SHP77 treated with DMSO at 0.1 percent for 48 hours (cell line): ENCODE measurements at places on chromosomes 13 and 19.

- DNase-seq = no peak
Observed at GRCh38 chr13:99981735-99982035, at the start of gene ZIC2. Gene ZIC2 (plus strand): TSS chr13:99981784. CDS start chr13:99982065, 281 bp downstream.

GRCh38 chr13:45974500-45974899, 78.0 kb downstream of the ZC3H13 start:
- DNase-seq = no peak

- no peak for DNase-seq
Observed at GRCh38 chr13:46633416-46633815, 80.4 kb downstream of the LRCH1 start.

DNA sequence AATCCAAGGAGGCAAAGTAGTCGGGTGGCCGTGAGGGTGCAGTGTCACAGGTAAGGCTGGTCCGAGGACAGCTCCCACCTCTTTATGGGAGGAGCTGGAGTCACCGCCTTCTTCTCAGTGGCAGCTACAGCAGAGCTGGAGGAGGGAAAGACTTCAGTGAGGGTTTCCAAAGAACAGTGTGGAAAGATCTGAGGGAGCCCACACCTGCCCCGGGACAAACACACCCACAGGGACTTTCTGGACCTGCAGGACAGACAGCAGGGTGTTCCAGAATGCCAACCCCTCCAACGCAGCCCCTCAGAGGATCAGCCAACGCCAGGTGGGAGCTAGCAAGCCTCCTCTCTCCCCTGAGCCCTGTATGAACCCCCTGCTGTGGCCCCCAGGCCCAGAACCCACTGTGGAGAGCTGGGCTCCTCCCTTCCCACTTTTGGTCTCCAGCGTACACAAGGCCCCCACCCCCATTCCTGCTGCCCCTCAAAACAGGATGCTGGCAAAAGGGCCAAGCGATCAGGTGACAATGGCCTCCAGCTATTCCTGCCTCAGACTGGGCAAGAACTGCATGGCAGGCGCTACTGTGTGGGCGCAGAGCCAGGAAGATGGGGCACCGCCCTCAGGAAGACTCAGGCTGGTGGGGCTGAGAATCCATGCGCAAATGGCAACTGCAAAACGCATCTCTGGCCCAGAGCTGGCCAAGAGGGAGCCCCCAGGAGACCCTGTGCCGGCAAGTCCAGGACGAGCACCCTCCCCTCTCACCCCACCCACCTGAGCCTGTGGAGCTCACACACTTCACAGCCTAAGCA, 3.5 kb upstream of the CD320 start:
- no peak for DNase-seq

- no peak for DNase-seq
Observed at GRCh38 chr19:45766869-45767346, 2.1 kb downstream of the SIX5 start.

DNA sequence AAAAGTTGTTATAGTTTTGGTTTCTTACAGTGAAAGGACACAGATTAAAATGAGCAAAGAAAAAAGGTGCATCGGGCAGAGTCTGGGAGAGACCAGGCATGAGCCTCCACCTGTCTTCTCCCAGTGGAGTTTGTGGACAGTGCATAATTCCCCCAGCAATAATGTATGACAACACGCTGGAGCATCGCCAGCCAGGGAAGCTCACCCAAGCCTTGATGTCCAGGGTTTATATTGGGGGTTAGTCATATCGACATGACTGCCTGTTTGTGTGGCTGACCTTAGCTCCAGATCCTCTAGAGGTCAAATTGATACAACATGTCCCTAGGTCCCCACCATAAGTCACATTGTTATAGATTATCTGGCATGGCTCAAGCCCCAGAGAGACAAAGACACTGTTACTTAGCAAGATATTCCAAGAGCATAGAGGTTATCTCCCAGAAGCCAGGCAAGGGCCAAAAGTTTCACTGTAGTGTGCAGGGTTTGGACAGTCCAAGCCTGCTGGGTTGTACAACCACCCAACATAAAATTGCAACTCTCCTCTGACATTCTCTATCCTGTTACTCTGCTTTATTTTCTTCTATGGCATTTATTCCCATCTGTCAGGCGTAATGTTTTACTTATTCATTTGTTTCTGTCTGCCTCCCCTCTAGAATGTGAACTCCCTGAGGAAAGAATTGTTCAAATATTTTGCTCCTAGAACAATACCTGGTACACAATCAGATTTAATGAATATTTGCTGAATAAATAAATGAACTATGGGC, 5.6 kb upstream of the KLK13 start:
- peak; percentile 21 for DNase-seq

DNA sequence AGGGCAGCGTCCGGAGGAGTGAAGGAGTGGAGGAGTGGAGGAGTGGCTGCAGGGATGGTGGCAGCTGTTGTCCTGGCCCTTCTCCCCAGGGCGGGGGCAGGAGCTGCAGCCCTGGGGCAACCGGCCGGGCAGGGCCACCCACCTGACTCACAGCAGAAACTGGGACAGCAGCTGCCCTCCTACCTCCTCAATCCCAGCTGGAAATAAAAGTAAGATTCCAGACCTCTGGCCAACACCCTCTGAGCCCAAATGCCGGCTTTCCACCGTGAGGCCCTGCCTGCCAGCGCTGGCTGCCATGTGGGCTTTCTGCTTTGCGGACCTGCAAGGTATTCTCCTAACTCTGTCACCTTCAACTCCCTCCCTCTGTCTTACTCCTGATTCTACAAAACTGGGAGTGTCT, 3.3 kb upstream of the CLPP start:
- DNase-seq = no peak

- no peak for DNase-seq
Observed at GRCh38 chr13:73231471-73231870, 172.7 kb downstream of the KLF5 start.

GRCh38 chr13:65656740-65657329, 1573.3 kb downstream of the PCDH9 start:
- peak; percentile 12 for DNase-seq

DNA sequence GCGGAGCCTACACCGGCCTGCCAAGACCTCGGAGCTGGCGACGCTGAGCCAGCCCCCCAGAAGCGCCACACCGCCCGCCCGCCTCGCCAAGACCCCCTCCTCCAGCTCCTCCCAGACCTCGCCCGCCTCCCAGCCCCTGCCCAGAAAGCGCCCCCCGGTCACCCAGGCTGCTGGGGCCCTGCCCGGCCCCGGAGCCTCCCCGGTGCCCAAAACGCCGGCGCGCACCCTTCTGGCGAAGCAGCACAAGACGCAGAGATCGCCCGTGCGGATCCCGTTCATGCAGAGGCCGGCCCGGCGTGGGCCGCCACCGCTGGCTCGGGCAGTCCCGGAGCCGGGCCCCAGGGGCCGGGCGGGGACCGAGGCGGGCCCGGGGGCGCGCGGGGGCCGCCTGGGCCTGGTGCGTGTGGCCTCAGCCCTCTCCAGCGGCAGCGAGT, 10.2 kb downstream of the C19orf25 start:
- no peak for DNase-seq

DNA sequence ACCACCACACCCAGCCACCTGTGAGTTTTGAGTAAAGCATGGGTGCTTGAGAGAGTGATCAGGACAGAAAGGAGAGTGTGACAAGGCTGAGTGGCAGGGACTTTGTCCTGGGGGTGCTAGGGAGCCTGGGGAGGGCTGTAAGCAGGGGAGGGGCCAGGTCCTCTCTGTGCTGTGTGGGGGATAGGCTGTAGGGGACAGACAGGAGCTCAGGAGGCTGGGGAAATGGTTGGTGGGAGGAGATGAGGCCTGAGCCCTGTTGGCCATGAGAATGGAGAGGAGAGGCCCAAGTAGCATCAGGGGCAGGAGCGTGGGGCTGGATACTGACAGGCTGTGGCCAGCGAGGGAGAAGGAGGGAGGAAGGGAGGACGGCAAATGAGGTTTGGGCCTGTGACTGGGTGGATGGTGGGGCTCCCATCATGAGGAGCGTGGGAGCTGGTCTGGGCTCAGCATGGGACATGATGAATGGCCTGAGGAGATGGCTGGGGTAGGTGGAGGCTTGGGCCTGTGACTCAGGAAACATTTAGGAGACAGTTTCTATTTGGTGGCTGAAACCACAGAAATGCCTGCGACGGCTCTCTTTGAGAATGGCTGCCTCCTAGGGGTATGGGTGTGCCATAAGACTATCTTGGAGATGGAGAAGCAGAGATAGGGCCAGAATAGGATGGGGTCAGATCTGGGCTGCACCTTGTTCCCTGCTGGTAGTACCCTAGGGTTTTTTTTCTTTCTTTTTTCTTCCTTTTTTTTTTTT, 25.0 kb downstream of the GRIN2D start:
- DNase-seq = no peak
